ENCODE measurements at places on chromosomes 11 and 22.

GRCh38 chr11:10454878-10455631 lies at the start of gene AMPD3:
AMPD3 (plus strand) TSS chr11:10455264; CDS start chr11:10461520, 6,256 bp downstream.
- no peak within 1 kb of the TSS for H3K27ac ChIP-seq
- H3K36me3 ChIP-seq, result no peaks in the 10 kb centered on the region
- no peaks in the 10 kb centered on the region for H3K4me1 ChIP-seq
- DNase-seq, result no peak

DNA sequence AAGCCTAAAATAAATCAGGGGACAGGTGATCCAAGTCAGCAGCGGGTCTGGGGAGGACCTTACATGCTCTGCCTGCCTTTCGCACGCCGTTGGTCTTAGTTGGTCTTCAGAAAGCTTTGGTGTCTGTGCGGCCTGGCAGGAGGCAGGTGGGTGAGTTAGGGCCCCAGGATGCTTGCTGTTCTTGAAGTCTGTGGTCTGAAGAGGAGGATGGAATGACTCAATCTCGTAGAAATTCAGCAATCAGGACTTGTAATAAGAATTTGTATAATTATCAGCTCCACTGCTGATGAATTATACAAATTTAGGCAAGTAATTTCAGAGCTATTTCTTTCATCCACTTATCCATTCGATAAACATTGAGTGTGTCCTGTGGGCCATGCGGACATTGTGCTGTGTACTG lies 138.5 kb downstream of the FEZ1 start:
- H3K27ac ChIP-seq, result no peak overlapping the region
- no peaks in the 10 kb centered on the region for H3K4me1 ChIP-seq
- no peak overlapping the region for H3K4me3 ChIP-seq
- no peaks in the 10 kb centered on the region for H3K27me3 ChIP-seq
- DNase-seq, result no peak

GRCh38 chr22:50702261-50702671 lies 29.6 kb downstream of the SHANK3 start:
- H3K4me1 ChIP-seq, result no peaks in the 10 kb centered on the region

- H3K27me3 ChIP-seq, result no peaks in the 10 kb centered on the region
- no peak overlapping the region for H3K4me3 ChIP-seq
- no peak overlapping the region for H3K27ac ChIP-seq
- H3K36me3 ChIP-seq, result no peaks in the 10 kb centered on the region
Measured at GRCh38 chr11:47606731-47607130, 12.5 kb upstream of the C1QTNF4 start.

GRCh38 chr22:37401401-37402183 lies 25.7 kb downstream of the ELFN2 start:
- peaks cover 3% of the 10 kb centered on the region for H3K4me1 ChIP-seq
- no peak overlapping the region for H3K27ac ChIP-seq
- no peak overlapping the region for H3K4me3 ChIP-seq
- H3K27me3 ChIP-seq, result no peaks in the 10 kb centered on the region
